HCT116 (cell line): ENCODE measurements at places on chromosomes 4 and X.

DNA sequence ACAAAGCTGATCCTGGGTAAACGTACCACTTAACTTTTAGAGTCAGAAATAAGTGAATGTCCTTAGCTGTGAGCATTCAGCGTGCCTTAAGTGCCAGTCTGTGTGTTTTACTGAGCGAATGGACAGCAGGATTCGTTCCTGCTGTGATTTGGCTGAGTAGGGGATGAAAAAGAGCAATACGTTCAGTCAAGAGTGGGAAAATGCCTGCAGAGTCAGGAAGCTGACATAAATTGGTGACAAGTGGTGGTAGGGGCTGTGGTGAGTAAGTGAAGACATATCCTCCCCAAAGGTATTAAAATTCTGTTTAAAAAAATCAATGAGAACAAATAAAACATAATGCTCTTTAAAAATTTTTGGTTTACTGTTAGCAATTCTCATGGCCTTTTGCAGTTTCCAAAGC, 56.6 kb upstream of the TNIP3 start:
- DNase-seq = no peak

GRCh38 chr4:173461170-173461569, 62.3 kb upstream of the SCRG1 start:
- DNase-seq = no peak

- DNase-seq = no peak
Measured at GRCh38 chr4:121977251-121978171, 25.7 kb upstream of the TRPC3 start.

DNA sequence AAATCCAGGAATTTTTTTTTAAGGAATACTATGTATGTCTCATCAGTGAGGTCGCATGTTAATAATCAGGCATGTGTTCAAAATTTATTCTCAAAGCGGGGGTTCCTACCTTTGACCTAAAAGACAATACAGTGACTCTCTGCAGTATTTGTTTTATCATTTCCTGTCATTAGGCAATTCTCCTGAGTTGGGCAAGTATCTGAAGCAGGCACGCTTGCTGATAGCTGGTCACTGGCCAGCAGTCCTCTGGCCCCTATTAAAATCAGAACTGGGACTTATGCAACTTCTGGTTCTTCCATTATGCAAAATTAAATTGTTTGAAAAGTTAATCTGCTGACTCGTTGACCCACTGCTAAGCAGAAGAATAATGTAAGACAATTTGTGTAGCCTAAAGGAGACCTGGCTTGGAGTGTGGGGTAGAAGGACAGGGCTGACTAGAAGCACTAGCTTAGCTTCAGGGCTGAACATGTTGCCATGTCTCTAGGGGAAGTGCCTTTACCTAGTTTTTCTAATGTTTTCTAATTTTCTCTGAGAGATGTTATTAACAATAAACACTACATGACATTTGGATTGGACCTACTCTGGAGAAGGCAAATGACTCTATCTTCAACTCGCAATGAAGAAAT, 36.0 kb upstream of the GABRA2 start:
- no peak for DNase-seq

DNA sequence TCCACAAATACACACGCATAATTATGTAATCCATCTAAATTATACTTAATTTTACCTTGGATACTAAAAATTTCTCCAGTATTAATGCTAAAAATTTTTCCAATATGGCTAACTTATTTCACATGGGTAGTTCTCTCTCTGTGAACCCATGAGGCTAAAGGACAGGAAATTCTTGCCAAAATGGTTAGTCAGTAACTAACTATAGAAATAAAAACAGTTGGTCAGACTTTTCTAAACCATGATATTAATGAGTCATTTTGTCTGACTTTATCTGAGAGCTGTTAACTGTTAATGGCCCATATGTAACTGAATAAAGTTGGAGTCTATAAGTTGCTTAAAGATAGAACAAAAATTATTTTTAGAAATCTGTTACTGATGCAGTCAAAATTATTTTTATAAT, 549.4 kb downstream of the TLL1 start:
- DNase-seq = no peak

- DNase-seq = no peak
Measured at GRCh38 chr4:165379678-165380064, 863 bp downstream of the CPE start.

DNA sequence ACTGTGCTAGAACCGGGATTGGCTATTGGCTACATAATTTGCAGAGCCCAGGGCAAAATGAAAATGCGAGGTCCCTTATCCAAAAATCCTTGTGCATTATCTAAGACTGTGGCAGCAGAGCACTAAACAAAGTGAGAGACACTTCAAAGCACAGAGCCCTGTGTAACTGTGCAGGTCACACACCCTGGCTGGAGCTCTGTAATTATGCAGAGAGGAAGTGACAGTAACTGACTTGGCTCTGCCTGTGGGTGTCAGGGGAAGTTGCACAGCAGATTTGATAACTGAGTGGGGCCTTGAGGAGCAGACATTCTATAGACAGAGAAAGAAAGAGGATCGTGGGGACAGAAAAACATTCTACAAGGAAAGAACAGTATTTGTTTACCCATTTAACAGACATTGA, 173.5 kb upstream of the FMR1 start:
- DNase-seq = no peak

DNA sequence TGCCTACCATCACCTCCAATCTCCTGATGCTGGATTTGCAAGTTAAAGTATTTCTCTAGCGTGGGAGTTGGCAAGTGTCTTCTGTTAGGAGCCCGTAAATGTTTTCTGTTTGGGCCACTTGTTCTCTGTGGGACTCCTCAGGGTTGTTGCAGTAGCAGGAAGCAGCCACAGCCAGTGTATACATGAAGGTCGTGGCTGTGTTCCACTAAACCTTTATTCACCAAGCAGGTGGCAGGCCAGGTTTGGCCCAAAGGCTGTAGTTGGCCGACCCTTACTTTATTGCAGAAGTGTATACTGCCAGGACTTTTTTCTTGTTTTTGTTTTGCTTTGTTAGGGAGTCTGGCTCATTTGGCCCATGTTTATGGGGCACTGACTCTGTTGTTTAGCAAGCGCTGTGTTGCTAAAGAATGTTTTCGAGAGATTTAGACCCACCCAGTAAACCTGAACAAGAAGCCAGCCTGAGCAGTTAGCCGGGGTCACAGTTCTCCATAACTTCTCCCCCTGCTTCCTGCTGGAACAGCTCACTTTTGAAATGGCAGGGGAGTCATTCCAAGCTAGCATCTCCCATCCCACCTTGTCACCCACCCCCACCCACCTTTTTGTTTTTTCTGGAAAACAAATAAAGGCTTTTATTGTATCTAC, 58.8 kb downstream of the SHROOM2 start:
- no peak for DNase-seq

GRCh38 chrX:123263747-123264146, 79.7 kb downstream of the GRIA3 start:
- no peak for DNase-seq

GRCh38 chr4:115515772-115516171, 402.4 kb upstream of the NDST4 start:
- DNase-seq = no peak

- DNase-seq = no peak
Measured at GRCh38 chr4:136713140-136713539, 819.2 kb downstream of the PCDH18 start.

DNA sequence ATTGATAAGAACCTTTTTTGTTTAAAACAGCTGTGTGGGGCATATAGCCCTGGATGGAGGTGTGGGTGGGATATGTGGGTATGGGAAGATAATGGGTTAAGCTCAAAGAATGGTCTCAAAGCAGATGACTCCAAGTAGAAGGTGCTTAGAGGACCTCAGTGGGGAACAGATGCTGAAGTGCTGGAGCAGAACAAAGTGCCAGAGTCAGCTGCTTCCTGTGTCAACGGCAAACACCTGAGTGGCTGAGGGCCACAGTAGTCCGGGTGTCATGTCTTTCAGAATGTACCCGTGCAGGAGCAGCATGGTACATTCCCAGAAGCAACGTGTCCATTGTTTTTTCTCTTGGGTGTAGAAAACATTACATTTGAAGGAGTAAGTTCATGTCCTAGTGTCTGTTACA, 210.6 kb downstream of the CCNG2 start:
- DNase-seq = no peak
